ENCODE measurements at places on chromosomes 3 and 15.

DNA sequence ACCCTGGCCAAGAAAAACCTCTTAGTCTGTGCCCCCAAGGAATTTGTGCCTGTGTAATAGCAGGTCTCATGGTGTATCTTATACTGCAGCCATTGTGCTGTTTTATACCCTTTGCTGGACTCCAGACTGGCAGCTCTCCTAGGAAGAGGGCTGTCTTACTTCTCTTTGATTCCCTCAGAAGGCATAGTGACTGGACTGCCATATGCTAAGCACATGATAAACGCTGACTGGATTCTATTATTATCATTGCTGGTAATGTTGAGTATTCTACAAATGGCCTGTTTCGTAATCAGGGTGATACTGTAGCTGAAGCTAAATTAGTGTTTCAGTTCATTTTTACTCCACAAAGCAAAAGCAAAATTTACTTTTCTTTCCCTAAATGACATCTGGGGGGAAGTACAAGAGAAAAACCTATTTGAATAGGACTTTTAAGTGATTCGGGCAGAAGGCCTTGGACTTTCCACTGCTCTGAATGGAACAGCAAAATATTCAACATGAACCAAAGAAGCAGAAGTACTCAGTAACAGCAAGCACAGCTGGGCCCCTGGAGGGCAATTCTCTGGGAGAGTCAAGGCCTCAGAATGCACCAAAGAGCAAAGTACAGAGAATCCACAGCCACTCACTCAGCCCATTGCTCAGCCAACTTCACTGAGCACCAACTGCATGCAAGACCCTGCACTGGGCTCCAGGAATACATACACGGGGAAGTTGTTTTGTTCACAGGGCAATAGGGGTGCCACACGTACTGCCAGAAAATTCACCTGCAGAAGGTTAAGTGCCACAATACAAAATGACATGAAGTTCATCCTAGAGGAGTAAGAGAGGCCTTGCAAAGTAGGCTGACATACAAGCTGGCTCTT lies 7.9 kb upstream of the BCL2A1 start:
- DNase-seq: peak; percentile 48

DNA sequence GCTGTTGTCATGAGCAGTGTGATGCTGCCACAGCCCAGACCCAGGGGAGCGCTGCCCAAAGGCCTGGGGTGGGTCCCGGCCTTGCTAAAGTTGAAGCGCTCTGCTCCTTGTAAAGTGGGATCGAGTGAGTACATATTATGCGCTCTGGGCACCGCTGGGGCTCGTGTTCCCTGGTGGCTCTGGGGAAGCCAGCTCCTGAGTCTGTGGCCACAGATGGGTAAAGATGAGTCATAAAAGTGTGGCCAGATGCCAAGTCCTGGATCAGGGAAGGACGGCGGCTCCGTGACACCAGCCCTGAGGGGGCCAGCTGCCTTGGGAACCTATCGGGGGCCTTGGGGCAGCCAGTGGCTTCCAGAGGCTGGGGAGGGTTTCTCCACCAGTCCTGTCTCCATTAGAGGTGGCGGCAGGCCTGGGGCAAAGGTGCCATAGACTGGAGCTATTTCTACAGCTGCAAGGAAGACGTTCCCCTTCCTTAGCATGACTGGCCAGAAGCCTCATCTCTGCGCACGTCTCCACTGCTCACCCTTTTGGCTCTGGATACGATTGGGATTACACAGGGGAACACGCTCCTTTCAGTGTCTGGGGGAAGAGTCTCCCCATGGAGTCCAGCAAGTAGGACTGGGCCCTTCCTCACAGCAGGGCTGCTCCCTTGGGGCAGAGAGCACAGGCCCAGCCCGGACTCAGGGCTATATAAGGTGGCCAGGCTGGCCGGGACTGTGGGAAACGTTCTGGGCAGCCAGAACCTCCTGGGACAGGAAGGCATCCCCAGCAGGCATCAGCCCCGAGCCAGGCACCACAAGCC lies 1.2 kb upstream of the ITIH4 start:
- DNase-seq: no peak

- no peak for DNase-seq
Observed at GRCh38 chr3:58026598-58026997, 18.4 kb downstream of the FLNB start.

GRCh38 chr3:197124713-197125112 lies 95.1 kb upstream of the MELTF start:
- DNase-seq: no peak

Measured in CD4-positive, alpha-beta T cell treated with Interleukin-4 for 1 hour (primary cell).